Right renal cortex interstitium (tissue), 3 donors: ENCODE measurements at places on chromosomes 1 and 21.

DNA sequence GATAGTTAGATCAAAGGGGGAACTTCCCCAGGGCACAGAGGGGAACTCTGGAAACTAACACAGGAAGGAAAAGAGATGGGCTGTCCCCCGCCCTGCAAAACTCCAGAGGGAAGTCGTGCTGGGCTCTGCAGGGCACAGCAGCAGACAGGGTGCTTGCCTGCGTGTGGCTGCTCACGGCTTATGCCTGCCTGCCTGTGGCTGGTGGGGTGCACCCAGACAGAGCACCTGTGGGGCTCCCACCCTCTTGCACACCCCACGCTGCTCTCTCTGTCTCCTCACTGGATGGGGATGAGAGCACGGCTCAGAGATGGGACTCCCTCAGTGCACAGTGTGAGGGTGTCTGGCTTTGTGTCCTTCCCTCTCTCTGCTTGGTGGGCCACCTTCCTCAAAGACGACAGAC, 13.5 kb upstream of the ETV3L start:
- DNase-seq, result no peak

DNA sequence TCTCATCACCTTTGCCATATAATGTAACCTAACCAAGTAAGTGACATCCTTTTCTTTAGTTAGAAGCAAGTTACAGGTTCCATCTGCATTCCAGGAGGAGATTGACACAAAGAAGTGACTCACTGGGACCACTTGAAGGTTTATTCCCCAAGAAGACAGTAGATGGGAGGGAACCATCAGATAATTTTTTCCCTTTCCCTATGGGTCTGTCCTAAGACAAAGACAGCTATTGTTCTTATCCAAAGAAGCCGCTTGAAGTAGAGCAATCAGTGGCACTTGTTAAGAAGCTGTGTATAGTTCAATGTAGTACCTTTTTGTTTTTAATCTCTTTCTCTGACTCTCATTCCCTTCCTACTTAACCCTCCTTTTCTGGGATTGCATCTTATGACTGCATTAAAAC, 139.9 kb upstream of the B3GALT2 start:
- no peak for DNase-seq

DNA sequence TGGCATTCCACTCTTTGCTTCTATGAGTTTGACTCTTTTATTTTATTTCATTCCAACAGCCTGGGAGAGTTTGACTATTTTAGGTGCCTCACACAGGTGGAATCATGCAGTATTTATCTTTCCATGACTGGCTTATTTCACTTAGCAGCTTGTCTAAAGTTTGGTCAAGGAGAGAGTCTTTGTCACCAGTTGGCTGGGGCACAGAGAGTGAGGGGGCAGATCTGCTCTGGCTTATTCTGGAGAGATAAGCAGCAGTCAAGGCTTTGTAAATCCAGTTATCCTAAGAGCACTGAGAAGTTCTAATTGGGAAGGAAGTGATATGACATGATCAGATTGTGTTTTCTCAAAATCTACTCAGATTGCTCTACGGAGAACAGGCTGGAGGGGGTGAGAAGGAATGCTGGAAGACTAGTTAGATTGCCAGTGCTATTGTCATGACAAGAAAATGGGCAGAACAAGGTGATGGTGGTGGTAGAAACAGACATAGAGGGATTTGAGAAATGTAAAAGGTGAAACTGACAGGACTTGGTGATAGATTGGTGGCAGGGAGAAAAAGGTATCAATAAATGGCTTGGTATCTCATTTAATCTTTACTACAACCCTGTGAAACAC, 12.1 kb upstream of the CTTNBP2NL start:
- DNase-seq, result no peak

DNA sequence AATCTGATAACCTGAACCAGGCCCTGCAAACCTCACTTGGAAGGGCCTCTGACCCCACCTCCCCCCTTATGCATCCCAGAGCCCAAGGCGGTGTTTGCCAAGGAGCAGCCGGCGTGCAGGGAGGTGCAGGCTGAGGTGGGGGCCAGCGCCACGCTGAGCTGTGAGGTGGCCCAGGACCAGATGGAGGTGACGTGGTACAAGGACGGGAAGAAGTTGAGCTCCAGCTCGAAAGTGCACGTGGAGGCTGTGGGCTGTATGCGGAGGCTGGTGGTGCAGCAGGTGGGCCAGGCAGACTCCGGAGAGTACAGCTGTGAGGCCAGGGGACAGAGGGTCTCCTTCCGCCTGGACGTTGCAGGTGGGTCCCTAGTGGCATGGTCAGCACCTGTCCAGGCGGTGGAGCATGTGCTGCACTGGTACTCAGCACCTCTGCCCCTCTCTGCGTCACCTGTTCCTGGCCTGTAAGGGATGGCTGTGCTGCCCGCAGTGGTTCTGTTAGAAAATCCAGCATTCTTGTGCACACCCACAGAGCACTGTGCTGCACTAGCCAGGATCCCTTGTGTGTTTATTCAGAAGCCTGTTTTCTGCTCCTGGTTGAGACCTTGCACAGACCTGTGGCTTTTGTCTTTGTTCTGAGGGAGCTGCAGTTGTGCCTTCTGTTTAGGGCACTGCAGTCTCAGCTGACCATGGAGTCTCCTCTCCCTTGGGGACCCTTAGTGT, 11.6 kb downstream of the OBSCN start:
- DNase-seq, result no peak

- no peak for DNase-seq
Observed at GRCh38 chr1:92201973-92202372, 15.7 kb upstream of the C1orf146 start.

DNA sequence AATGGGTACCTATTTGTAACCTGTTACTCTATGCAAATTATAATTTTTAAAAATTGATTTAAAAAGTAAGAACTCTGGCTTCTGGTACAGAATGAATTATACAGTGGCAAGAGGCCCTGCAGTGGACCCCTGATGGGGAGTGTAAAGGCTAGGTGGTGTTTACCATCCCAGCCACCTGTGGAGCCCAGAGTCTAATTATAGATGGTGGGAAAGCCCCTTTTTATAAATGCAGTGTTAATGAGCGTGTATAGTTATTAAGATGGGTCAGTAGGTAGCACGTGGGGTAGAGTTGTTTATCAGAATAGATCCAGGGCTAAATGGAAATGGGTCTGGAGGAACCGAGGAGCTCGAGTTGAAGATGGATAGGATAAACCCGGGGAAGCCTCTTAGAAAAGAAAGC, 13.9 kb upstream of the PRELP start:
- DNase-seq, result no peak

DNA sequence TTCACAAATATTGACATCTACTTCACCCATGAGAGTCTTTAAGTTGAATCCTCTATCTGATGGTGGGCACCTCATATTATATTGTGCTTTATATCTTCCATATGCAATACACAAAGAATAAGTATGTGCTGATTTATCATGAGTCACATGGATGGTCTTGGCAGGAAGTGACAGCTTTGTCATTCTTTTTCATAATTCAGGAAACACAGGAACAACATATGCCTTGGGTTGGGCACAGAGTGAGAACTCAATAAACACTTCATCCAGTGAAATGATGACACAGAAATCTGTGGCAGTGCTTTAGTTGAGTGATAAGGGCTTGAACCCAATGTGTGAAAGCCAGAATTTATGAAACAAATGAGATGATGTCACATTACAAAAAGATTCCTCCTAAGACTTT, 41.2 kb downstream of the GADD45A start:
- no peak for DNase-seq

DNA sequence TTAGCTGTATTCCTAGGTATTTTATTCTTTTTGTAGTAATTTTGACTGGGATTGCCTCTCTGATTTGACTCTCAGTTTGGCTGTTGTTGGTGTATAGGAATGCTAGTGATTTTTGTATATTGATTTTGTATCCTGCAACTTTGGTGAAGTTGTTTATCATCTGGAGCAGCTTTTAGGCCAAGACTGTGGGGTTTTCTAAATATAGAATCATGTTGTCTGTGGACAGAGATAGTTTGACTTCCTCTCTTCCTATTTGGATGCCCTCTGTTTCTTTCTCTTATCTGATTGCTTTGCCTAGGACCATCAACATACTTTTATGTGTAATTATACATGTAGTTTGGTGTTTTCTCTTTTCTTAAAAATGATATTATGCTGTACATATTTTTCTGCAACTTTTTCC, 27.2 kb downstream of the CD46 start:
- DNase-seq, result no peak

DNA sequence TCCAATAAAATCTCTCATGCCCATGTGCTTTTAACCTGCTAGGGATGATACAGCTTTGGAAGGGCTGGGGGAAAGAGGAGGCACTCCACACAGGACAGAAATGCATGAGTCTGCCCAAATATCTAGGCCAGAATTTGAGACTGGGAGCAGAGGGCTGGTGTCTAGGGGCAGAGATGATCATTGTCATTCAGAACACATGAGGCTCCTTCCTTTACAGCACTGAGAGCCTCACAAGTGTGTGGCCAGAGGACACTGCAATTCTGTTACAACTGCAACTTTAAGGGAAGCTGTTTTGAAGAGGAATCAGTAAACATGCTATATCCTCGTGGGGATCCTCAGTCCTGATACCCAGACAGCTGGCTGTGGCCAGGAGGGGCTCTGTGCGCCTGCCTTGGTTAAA, 541.3 kb downstream of the OMA1 start:
- DNase-seq, result no peak

DNA sequence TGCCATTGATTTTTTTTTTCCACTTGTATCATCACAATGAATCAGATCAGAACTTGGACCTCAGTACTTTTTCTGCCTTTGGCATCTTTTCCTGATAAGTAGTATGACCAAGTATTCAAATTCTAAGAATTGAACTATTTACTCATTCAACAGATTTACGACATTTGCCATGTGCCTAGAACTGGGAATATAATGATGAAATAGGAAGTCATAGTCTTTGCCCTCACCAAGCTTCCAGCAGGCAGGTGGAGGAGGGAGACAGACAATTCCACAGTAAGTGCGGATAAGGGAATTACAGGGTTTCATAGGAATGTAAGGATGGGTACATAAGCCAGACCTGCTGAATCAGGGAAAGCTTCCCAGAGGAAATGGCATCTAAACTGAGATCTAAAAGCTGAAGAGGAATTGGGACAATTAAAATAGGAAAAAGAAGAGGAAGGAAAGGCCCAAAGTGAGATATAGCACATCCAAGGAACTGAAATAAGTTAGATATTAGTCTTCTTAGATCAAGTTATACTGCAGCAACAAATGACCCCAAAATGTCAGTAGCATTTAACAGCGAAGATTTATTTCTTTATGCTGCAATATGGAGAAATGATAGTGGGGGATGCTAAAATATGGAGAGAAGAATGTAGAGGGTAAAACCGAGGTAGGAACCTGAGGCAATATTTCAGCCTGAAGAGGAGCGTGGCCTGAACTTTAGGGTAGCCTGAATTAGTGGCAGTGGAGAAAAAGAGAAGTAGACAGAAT, 5.3 kb upstream of the DDX59 start:
- no peak for DNase-seq

GRCh38 chr21:43925096-43925481, 60.1 kb downstream of the AGPAT3 start:
- DNase-seq, result no peak

DNA sequence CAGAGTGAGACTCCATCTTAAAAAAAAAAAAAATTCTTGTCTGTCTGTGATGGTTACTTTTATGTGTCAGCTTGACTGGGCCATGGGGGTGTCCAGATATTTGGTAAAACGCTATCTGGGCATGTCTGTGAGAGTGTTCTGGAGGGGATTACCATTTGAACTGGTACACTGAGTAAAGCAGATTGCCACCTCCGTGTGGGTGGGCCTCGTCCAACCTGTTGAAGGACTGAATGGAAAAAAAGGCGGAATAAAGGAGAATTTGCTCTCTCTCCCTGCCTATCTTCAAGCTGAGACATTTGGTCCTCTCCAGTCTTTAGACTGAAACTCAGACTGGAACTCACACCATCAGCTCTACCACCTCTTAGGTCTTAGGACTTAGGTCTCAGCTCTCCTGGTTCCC, 82.8 kb downstream of the MIS18A start:
- DNase-seq, result no peak

- DNase-seq, result no peak
Observed at GRCh38 chr1:234018816-234019215, 114.3 kb downstream of the SLC35F3 start.
